Left cardiac atrium (tissue), 4 donors: ENCODE measurements at places on chromosomes 13 and 19. TPM values are rescaled to one million over a fixed set of nuclear protein-coding genes. Genes with fewer than 3 reads are reported as not detected.

Gene RHPN2
- total RNA-seq = 3.2 TPM

DNA sequence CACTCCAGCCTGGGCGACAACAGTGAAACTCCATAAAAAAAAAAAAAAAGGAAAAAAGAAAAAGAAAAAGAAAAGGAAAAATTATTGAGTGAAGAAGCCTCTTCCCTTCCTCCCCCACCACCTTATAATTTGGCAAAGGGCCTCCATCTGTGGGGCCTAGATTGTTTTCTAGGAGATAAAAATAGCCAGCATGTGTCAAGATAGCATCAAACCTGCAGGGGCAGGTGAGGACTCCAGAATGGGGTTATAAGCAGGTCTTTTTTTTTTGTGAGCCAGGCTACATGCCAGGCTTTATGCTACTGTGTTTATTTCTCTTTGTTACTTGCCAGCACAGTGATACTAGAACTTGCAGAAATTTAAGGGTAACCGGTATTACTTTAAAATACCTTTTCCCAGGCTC is 11.7 kb upstream of the TRIM13 start:
- no peak for DNase-seq

DNA sequence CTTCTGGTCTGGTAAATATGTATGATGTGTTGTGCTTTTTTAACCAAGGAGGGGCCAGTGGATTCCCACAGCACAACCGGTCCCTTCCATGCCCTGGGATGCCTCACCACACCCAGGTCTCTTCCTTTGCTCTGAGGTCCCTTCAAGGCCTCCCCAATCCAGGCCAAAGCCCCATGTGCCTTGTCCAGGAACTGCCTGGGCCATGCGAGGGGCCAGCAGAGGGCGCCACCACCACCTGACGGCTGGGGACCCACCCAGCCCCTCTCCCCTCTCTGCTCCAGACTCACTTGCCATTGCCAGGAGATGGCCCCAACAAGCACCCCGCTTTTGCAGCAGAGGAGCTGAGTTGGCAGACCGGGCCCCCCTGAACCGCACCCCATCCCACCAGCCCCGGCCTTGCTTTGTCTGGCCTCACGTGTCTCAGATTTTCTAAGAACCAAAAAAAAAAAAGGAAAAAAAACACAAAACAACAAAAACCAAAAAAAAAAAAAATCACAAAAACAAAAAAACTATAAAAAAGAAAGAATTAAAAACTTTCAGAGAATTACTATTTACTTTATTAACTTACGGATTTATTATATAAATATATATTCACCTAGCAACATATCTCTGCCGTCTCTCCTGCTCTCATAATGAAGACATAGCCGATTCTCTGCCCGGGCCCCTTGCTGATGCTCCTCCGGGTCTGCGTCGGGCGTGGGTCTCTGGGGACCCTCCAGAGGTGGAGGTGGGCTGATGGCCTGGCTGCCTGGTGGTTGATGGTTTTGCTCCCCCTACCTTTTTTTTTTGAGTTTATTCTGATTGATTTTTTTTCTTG is 14.4 kb downstream of the CAPN12 start:
- peak; percentile 82 for DNase-seq

GRCh38 chr13:46489586-46490023 is 63.4 kb upstream of the LRCH1 start:
- DNase-seq = peak; percentile 45

- no peak for DNase-seq
These were observed 462.7 kb upstream of the ZNF507 start for GRCh38 chr19:31882709-31883108.

GRCh38 chr13:28199089-28199488 is 60.7 kb downstream of the PAN3 start:
- no peak for DNase-seq

- peak; percentile 79 for DNase-seq
These were observed 17.3 kb downstream of the UPF1 start for GRCh38 chr19:18848878-18849661.

DNA sequence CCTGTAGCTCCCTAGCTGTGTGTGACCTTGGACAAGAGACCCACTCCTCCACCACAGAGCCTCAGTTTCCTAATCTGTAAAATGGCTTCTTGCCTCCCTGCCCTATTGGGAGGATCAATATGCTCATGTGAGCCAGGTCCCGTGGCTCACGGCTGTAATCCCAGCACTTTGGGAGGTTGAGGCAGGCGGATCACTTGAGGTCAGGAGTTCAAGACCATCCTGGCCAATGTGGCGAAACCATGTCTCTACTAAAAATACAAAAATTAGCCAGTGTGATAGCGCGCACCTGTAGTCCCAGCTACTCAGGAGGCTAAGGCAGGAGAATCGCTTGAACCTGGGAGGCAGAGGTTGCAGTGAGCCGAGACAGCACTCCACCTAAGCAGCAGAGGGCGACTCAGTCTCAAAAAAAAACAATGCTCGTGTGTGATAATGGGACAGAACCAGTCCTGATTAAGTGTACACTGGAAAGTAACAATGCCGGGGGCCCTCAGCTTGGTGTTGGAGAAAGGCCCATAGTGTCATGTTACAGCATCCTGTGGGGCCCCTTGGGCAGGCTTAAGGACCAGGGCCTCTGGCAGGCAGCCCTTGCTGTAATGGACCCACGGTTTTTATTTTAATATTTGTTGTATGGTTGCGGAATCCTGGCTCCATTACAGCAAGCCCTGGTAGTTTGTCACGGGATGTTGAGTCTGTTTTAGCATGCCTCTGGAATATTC is 6.8 kb downstream of the RPS11 start:
- DNase-seq = peak; percentile 42

DNA sequence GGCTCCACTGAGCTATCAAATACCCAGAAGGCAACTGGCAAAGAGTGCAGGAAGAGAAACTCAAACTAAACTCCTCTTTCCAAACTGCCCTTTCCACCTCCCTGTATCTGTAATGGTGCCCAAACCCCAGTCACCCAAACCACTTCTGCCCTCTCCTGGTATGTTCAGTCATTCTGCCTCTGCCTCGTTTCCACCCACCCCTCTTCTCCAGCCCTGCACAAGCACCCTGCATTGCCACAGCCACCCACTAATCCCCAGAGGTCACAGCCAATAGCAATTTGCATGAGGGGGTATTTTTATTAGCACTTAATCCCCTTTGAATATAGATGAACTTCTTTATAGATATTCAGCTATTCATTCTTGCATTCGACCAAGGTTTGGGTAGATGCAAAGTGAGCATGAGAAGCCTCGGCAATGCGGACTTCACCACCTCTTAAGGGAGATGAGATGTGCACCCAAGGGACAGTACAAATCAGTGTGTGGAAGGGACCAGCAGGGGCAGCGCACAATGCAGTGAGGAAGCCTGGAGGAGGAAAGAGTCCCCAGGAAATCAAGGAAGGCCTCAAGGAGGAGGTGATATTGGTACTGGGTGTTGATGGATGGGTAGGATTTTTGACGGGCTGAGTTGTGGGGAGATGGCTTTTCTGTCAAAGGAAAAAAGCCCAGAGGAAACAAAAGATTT is 12.4 kb downstream of the TMEM272 start:
- DNase-seq = no peak

DNA sequence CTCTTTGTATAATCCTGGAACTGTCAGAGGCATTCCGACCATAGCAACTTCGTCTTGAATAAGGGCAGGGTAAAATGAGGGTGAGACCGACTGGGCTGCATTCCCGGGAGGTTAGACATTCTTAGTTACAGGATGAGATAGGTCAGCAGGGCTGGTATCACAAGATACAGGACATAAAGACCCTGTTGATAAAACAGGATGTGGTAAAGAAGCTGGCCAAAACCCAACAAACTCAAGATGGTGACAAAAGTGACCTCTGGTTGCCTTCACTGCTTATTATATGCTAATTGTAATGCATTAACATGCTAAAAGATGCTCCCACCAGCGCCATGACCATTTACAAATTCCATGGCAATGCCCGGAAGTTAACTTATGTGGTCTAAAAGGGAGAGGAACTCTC is 27.7 kb upstream of the MBNL2 start:
- DNase-seq = no peak
